Activated gamma-delta T cell treated with anti-CD3 and anti-CD28 coated beads, Interleukin-2, amount 50 U/mL, for 16 hours (primary cell): ENCODE measurements at places on chromosomes 4 and X.
A peak's percentile ranks its signal among the peaks of the same experiment; 100 is the strongest.

DNA sequence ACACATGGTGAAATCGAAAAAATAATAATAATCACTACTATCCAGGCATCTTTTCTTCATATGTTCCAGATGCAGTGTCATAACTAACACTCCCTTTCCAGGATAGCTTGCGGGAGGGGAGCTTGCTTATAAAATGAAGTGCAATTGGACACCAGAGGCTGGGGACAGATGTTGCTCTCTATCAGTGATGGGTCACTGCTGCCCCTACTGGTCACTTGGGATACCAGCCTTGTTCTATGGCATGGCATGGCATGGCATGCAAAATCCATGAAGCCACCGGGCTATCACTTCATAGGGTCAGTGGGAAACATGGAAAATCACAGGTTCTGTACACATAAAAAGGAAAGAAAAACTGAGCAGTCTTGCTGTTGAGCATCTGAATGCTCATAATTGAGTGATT is 168.1 kb downstream of the GLRA2 start:
- no peak for DNase-seq

DNA sequence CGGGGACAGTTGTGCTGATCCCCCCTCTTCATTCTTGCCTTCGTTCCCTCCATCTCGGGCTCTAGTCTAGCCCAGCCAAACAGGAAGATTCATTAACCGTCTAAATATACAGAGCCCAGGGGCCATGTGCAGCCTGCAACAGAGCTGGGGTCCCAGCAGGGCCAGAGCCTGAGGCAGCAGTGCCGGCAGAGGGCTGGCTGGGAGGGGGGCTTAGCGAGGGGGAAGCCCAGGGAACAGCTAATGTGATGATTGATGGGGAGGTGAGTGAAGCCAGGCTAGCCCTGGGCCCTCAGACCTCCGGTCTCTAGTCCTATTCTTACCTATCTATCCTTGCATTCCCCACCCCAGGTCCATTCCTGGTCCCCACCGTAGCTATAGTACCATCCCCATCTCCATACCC is 22.3 kb downstream of the EFNB1 start:
- DNase-seq, result no peak

- no peak for DNase-seq
Observed at GRCh38 chr4:54094451-54094850, 5.5 kb upstream of the GSX2 start.

DNA sequence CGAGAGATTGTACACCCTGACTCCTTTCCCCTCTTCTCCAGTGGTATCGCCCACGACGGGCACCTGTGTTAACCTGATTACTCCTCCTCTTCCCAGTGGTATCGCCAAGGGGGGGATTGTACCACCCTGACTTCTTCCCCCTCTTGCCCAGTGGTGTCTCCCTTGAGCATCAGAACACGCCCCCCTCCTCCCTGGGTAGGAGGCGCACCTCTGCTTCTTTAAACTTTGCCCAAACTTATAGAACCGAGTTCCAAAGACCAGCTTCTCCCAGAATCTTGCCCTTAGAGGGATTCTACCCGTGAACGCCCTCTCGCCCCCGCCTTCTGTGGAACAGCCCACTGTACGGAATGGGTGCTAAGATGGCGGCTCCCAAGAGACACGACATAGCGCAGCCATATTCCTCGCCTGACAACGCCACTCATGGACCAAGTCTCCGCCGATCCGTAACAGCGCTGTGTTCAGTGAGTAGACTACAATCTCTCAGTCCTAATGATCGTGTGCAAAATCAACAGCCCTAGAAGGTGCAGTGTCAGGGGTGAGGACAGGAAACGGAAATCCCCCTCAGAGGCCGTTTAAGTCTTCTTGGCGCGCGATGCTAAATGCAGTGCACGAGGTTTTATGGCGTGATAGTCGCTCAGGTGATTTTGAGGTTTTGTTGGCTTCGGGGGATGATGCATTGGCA is 4.2 kb upstream of the ZNF157 start:
- peak; percentile 45 for DNase-seq

GRCh38 chr4:107379054-107379869 is 340.8 kb downstream of the PAPSS1 start:
- DNase-seq, result no peak

DNA sequence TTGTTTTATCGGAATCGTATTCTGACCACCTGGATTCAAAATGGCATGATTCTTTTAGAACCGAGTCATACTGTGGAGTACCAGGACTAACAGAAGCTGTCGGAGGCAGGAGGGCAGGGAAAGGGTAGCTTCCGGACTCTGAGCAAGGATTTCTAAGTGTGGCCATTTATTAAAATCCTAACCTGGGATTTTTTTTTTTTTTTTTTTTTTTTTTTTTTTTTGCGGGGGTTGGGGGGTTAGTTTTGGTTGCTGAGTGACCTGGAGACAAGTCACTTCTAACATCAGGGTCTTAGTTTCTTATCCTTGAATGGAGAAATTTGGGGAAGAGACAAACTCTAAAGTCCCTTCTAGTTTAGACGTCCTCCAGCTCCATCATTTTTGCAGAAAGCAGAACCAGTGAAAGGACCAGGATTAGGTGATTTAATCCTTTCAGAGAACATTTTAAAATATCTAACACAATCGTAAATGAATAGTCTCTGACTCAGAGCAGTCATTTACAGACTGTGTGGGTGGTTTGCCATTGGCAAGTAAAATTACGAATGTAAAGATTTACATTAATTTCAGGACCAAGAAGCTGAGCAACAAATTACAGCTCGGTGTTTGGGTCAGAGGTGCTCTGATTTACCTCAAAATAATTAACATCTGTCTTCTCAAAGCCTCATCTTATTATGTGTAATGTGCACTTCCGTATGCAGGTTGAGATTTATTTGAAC is 7.3 kb downstream of the SLC25A5 start:
- no peak for DNase-seq

DNA sequence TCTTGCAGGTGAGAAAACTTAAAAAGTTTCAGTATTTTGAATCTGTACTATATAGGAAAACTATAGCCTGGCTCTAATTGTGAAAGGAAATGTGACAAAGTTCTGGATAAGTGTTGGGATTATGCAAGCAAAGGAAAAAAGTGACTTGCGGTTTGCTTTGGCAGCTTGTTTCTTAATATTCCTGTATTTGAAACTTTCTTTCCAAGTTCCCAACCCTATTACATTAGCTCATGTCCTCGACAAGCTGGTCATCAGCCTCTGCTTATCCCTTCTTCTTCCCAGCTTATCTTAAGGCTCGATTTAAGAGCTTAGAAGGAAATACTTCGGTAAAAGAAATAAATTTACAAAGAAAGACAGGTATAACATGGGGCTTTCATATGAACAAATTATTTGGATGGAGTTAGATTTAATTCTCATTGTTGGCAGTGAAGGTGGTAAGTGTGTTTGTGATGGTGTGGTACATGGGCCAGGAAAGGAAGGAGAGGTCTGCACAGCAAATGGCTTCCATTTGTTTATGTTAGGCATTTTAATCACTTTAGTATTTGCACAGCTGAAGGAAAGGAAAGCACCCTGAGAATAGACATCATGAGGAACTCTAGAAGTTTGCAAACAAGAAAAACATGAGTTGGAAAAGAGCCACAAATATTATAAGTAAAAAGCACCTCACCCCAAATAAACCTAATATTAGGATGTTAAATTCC is 5.1 kb upstream of the MYOZ2 start:
- DNase-seq, result no peak

DNA sequence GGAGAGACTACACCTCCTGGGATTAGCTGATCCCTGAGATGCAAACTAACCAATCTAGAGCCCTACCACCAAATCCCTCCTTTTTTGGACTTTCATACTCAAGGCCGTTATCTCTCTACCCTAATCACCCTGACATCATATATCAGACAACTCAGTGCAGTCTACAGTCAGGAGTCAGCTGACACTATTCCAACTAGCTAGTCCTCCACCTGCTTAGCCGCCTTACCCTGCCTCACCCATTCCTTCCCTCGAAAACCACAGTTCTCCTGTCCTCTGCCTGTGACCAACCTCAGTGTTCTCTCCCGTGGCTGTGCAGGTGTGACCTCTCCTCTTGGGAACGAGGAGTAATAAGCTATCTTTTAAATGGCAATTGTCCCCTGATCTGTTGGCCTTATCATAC is 1.8 kb upstream of the PPEF2 start:
- DNase-seq, result no peak

GRCh38 chr4:183370786-183371185 is 48.6 kb upstream of the CLDN24 start:
- no peak for DNase-seq
